GM19239 (cell line): ENCODE measurements at places on chromosomes 1 and 21.
A peak's percentile ranks its signal among the peaks of the same experiment; 100 is the strongest.

DNA sequence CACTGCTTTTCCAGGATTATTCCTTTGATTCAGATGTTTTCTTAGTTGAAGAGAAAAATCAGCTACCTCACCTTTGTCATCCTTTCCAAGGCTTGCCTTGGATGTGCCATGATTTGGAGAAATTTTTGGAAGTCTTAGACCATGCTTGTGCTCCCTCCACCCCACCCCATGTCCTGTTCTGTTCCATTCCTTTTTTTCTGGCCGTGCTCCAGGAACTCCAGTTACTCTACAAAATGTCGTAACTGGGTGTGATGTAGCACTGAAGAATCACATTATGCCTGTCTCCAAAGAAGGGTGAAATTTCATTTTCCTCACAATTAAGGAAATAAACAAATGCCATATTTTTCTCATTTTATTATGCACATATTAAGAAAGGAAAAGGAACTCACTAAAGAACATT, 217.8 kb upstream of the ZRANB2 start:
- no peak for DNase-seq

GRCh38 chr1:157580179-157580827, 17.6 kb downstream of the FCRL4 start:
- no peak for DNase-seq

- DNase-seq, result peak; percentile 57
These were observed 58.8 kb upstream of the SPATA6 start for GRCh38 chr1:48530727-48531351.

GRCh38 chr21:37415939-37416338, 49.4 kb downstream of the DYRK1A start:
- DNase-seq, result no peak

DNA sequence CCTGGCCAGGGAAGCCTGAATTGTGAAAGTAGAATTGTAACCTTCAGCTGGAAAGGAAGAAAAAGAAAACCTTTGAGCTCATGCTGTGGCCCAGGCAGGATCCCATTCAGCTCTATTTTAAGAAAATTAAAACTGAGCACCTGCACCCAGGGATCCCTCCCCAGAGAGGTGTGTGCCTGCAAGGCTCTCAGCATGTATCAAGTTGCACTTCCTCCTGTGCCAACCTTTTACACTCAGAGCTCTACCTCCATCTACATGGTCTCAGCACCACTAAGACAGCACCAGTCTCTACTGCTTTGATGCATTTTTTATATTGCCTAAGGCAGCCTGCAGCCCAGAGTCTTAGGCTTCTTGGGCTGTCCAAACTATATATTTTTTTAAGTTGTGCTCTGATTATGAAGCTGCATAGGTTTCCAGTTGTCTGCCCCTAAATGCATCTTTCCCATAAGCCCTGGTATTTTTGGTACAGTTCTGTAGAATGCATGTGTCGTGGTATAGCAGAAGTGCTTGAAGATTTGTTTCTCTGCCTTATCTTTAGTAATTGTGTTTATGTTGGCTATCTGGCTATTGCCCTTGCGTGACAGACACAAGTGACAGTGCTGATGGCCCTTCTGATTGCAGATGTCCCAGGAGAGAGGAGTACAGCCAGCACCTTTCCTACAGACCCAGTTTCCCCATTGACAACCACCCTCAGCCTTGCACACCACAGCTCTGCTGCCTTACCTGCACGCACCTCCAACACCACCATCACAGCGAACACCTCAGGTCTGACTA, 63.1 kb downstream of the PTPRC start:
- no peak for DNase-seq

- no peak for DNase-seq
These were observed 41.5 kb downstream of the DTL start for GRCh38 chr1:212077028-212077427.

DNA sequence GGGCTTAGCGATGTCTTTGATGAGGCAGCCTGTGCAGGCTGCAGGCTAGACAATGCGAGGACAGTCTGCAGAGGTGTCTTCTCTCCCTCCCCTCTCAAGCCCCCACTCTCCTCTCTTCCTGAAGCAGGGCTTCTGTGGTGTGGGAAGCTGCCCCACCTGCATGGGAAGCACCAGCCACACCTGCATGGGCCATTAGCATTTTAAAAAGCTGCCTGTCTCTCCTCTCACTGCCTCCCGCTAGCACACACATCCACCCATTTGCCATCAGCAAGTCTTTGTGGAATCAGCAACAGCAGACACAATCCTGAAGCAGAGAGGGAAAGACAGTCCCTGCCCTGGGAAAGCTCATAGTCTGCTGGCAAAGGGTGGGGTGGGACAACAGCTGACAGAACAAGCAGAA, 53.1 kb downstream of the NAV1 start:
- no peak for DNase-seq

GRCh38 chr21:16968436-16968835, 544.4 kb upstream of the CXADR start:
- no peak for DNase-seq

- DNase-seq, result no peak
These were observed 114.5 kb upstream of the COL24A1 start for GRCh38 chr1:86271046-86271445.
